Suppressor macrophage treated with lipopolysaccharide for 4 hours (primary cell): ENCODE measurements at places on chromosomes 5 and 9.
A peak's percentile ranks its signal among the peaks of the same experiment; 100 is the strongest.

DNA sequence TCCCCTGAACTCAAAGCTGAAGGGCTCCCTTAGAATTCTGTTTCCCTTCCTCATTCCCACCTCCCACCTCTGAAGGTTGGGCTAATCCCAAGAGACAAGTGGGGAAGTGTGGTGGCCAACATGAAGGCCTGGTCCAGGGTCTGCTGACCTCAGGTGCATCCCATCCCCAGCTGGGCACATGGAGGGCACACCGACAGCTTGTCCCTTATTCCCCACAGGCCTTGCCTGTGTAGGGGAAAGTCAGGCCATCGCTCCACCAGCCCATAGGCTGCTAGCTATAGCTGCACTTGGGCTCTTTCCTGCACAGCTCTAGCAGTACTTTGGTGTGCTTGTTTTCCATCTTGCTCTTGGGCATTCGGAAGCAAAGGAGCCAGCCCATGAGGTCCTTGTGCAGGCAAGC, 247.7 kb downstream of the CDH12 start:
- DNase-seq: no peak

DNA sequence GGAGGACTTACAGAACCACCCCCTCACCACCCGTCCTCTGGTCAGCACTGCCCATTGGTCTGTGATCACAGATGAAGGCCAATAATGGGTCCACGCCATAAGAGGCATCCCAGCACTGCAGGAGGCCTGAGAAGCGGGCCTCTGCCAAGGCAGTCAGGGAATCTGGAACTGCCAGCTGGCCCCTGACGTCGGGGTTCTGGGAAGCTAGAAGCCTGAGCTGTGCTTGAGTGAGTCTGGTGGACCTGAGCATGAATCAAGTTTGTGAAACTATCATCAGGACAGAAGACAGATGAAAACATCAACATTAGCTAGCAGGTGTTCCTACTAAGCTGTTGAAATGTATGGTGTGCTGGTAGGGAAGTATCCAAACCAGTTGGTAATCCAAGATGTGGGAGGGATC, 7.8 kb downstream of the ANGPTL2 start:
- no peak for DNase-seq

- no peak for DNase-seq
Measured at GRCh38 chr5:97096191-97096590, 46.2 kb downstream of the LIX1 start.

DNA sequence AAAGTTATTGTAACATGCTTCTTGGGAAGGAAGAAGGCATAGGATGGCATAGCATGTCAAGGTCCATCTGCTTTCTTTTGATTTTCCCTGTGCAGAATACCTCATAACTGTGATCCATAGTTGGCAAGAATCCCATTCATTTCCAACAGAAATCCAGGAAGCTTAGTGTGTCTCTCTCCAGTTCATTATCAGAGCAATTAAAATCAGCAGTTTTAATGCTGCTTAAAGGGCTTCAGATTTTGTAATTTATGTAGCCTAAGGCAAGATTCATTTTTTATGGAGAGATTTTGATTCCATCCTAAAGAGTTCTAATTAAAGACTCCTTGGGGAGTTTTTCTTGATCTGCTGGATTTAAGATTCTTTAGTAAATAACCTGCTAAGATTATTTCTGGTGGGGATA, 560.1 kb downstream of the PDE4D start:
- no peak for DNase-seq

DNA sequence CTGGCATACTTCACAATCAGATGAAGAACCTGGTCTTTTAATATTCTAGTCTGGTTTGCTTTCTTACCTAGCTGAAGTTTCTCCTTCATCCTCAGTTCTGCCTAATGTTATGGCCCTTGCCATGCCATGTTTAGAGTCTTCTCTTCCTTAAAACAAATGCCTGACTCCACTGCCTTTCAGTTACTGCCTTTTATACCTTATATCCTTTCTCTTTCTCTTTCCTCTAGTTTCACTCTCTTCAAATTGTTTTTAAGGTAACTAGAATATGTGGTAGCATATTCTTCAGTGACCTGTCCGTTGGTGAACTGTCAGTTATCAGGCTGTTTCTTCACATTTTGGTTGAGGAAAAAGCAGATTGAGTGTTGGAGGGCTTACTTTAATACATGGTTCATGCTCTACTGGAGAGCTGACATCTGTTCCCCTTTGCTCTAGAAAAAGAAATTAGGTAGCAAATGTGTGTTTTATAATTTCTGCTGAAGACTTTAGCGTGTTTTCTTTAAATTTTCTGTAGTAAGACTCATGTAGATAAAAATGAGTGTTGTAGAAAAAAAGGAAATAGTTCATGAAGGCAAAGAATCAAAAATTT, 103.8 kb downstream of the DMXL1 start:
- no peak for DNase-seq

DNA sequence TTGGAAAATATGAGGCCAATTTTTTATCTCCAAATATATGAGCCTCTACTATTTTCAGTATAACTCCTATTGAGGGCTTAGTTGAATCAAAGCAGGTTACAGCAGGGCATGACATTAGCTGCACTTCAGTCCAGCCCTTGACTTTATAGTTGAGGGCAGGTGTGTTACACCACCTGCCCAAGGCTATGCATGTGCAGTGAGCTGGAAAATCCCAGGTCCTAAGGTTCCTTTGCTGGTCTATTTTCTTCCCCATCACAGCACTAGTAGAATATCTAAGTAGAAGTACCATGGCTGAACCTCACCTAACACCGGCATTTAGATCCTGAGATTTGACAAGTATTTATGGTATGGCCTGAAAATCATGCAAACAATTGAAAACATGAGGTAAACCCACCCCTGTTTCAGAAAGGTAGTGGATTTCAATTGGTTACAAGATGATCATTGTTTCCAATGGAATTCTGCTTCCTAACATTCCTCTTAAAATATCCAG, 201.1 kb downstream of the SEMA5A start:
- no peak for DNase-seq

DNA sequence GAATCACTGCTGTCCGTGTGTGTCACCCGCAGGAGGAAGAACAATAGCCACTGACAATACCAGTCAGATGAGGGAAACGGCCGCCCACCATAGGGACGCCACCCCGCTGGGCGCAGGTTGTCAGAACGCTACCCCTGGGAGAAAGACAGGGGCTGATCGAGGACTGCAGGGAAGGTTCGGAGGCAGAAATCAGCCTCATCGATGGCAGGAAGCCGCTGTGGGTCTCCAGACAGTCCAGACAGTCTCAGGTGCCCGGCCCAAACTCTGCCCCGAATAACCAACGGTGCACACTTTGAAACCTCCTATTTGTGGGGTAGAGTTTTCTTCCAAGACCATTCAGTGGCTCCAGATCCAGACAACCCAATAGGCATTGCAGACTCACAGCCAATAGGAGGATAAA, 181.5 kb downstream of the ROR2 start:
- no peak for DNase-seq

GRCh38 chr5:149636861-149637246, 55.6 kb downstream of the ARHGEF37 start:
- peak; percentile 68 for DNase-seq

DNA sequence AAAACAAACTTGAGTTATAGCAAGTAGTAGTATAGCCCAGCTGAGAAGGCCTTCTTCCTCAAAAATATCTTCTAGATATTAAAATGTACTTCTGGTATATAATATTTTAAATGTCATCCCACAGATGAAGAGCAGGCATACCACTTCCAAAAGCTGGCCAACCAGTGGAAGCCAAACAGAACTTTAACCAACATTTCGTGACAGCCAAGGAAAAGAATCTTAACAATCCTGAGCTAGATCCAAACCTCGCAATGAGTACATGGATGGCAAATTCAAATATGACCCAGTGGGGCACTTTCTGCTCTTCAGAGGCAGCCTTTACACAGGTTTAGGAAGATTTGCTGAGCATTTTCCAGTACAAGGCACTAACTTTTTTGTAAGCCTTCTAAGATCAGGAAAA, 91.8 kb upstream of the ACO1 start:
- DNase-seq: no peak

DNA sequence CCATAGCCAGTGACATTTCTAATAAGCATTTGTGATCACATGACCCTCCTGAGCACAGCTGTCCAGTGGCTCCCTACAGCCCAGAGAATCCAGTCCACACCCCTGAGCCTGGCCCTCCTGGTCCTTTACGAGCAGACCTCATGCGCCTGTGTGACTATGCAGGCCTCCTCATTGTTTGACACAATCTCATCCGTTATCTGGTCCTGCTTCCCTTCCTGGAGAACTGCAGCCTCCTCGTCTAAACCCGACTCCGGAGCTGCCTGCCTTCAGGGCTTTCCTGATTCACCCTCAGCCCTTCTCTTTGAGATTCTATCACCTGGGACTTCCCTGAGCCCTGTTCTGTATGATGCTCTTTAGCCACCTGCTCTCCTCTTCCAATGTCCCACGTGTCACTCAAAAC, 79.7 kb downstream of the GPR21 start:
- no peak for DNase-seq

DNA sequence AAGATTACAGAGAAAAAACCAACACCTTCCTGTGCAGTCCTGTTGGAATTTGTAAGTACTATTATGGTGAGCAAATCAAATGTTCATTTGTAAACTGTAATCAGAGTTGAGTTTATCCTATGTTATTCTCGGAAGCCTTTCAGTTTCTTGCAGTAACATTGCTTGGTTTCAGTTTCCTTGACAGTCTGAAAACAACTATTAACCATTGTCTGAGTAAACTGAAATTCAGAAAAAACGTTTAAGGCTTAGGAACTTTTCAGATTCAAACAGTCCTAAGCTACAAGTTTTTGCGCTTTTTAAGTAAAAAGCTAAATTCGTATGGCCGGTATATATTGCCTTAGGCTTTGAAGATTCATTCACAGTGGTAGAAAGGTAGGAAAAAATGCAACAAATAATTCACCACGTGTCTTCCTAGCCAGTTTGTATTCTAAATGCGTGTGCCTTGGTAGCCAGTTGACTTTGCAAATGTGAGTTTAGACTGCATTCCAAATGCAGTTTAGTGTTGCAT, 2.5 kb downstream of the GPBP1 start:
- DNase-seq: peak; percentile 74

DNA sequence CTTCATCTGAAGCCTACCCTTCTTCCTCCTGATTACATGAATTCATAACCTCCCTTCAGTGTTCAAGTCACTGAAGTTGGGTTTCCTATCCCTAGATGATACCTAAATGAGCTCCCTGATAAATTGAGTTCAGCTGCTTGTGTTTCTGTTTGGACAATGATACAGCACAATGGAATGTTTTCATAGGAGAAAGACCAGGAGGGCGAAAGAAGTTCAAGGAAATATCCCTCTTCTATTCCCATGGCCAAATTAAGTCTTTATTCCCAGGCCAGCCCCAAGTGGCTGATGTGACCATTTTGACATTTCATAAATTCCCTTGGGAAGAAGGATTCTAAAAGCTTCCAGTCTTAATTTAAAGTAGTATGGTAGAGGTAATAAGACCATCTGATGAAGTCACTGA, 555.8 kb upstream of the CLINT1 start:
- DNase-seq: no peak

DNA sequence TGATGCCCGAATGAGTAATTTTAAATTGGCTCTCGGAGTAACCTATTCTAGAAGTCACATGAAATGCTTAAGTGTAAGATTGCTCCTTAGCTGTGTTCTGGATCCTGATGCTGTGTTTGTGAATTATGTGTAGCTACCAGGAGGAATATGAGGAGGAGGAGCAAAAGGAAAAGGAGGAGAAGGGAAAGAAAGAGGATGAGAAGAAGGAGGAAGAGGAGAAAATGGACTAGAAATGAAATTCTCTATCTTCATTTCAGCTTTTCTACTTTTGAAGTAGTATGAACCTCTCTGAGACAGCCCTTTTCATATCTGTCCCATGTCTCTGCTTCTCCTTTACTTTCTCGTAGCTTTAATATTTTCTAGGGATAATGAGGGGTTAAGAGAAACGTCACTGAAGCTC, 119.4 kb upstream of the ACTBL2 start:
- DNase-seq: no peak

- no peak for DNase-seq
Measured at GRCh38 chr9:127451608-127451857, 223 bp downstream of the LRSAM1 start.

- no peak for DNase-seq
Measured at GRCh38 chr9:15361737-15362136, 54.7 kb upstream of the TTC39B start.

DNA sequence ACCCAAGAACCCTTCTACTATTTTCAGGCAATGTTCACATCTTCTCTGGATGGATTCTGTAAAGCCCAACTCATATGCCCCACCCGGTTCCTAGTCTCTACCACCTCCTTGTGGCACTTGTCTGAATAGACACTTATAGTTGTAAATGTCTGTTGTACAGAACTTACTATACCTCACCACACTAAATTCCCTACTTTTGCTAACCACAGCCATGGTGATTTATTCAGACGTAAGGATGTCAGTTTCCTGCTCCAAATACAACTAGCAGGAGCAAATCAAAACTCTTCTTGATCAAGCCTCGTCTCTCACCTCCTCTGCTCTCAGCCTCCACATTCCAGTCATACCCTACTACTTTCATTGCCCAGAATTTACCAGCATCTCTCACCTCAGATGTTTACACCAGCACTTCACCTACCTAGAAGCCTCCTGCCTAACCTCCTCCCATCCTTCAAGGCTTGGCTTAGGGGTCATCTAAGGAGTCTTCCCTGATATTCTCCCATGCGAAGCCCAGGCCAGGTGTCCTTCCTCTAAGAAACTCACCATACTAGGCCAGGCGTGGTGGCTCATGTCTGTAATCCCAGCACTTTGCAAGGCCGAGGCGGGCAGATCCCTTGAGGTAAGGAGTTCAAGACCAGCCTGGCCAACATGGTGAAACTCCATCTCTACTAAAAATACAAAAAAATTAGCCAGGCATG, 75.5 kb downstream of the MAPKAP1 start:
- peak; percentile 75 for DNase-seq

DNA sequence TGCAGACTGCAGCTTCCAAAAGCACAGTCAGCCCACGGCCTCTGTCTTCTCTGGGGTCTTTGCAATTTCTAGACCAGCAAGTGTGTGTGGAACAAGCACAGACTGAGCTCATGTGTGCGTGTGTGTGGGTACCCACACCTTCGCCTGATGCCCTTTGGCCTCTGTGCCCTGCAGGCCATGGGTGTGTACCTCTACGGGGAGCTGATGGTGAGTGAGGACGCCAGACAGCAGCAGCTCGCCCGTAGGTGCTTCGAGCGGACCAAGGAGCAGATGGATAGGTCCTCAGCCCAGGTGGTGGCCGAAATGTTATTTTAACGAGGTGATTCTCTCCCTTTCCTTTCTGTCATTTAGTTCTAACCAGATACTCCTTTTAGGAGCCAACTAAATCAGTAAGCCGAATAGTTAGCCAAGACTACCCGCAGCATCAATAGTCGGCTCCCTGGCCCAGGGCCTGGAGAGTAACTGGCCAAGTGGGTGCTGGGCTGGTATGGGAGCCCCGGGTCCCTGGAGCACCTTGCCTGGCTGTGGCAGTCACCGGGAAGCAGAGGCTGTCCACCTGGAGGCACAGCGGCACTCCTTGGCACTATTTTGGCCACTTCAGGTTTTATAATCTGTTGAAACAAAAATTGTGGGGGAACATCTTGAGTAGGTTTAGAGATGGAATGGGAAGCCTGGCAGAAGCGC, 235.0 kb downstream of the FANCC start:
- DNase-seq: no peak

GRCh38 chr9:130518943-130519799, 60.2 kb upstream of the FUBP3 start:
- DNase-seq: no peak

GRCh38 chr9:121768416-121769015, 117.1 kb downstream of the DAB2IP start:
- no peak for DNase-seq

- DNase-seq: no peak
Measured at GRCh38 chr5:51829691-51830090, 446.4 kb downstream of the ISL1 start.
